ENCODE measurements at places on chromosomes 16 and 17.

DNA sequence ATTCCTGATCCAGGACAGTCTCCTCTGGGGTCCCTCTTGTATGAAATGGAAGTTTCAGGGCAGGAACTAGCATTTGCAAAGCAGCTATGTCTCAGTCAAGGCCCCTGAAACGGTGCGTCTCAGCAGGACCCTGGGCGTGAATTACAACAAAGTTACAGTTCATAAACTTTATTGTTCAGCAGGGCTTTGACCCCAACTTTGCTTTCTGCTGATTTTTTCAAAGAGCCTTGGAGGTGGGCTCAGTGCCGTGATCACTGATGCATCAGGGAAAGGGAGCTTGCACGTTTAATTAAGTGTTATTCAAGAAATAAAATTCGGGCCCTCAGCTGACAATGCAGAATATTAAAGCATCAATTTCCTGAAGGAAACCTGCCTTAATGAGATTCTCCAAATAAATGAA lies 260.1 kb upstream of the C16orf82 start:
- H3K27me3 ChIP-seq, result no peaks in the 10 kb centered on the region
- no peaks in the 10 kb centered on the region for H3K36me3 ChIP-seq
- H3K4me1 ChIP-seq, result no peaks in the 10 kb centered on the region
- no peak overlapping the region for H3K4me3 ChIP-seq
- no peak for DNase-seq

- peaks cover 74% of the 10 kb centered on the region for H3K36me3 ChIP-seq
- H3K4me3 ChIP-seq, result no peak overlapping the region
- DNase-seq, result peak; percentile 73
- peaks cover 13% of the 10 kb centered on the region for H3K4me1 ChIP-seq
These were observed 10.3 kb upstream of the SAMD14 start for GRCh38 chr17:50139950-50140885.

- H3K27me3 ChIP-seq, result no peaks in the 10 kb centered on the region
- H3K36me3 ChIP-seq, result peaks cover 49% of the 10 kb centered on the region
- DNase-seq, result no peak
These were observed 2.1 kb upstream of the UNC119 start for GRCh38 chr17:28554565-28554964.

GRCh38 chr16:31184888-31185287 lies 4.9 kb downstream of the FUS start:
- H3K4me1 ChIP-seq, result peaks cover 26% of the 10 kb centered on the region
- no peak for DNase-seq
- H3K27me3 ChIP-seq, result no peaks in the 10 kb centered on the region
- peaks cover 96% of the 10 kb centered on the region for H3K36me3 ChIP-seq

- H3K27ac ChIP-seq, result no peak overlapping the region
- no peak for DNase-seq
- no peaks in the 10 kb centered on the region for H3K4me1 ChIP-seq
- no peak overlapping the region for H3K4me3 ChIP-seq
These were observed 114.1 kb downstream of the SPAG9 start for GRCh38 chr17:51006601-51007000.

GRCh38 chr17:76238847-76239537 lies 1.3 kb downstream of the RNF157 start:
- DNase-seq, result no peak
- H3K36me3 ChIP-seq, result no peaks in the 10 kb centered on the region
- H3K27ac ChIP-seq, result no peak overlapping the region
- H3K27me3 ChIP-seq, result peaks cover 10% of the 10 kb centered on the region
- peaks cover 6% of the 10 kb centered on the region for H3K4me1 ChIP-seq

DNA sequence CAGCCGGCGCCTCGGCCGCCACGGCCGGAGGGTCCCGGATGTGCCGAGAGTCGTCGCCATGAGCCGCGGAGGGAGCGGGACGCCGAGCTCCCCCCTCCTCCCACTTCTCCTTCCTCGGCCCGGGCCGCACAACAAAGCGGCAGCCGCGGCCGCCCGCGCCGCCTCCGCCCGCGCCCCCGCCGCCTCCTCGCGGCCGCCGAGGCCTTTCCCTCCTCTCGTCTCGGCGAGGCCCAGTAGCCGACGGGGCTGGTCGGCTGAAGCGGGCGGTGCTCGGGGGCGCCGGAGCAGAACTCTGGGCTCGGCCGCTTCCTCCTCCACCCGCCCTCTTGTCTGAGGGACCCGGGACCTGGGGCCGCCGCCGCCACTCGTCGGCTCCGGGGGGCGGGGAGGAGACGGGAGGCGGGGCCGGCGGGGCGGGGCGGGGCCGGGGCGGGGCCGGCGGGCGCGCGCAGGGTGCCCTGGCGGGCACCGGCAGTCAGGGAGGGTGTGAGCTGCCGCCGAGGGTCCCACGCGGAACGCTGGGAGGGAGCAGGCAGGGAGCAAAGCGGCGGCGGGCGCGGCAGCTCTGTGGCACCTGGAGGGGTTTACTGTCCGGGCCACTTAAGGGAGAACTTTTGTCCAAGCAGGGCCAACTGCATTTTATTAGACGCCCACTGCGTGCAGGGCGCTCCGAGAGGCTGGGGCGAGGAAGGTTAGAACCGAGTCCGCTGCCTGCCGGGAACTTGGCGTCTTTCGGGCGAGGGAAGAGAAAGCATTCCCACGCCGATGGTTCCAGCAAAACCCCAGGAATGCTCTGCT lies at the start of gene SMURF2:
SMURF2 (minus strand) TSS at position 332 of the 798 bp plus-strand sequence. CDS start 427 bp downstream, outside the sequence.
- peak within 1 kb of the TSS; percentile 97 for H3K27ac ChIP-seq
- peaks cover 24% of the 10 kb centered on the region for H3K4me1 ChIP-seq
- peaks cover 9% of the 10 kb centered on the region for H3K36me3 ChIP-seq
- DNase-seq, result peak; percentile 74
- H3K27me3 ChIP-seq, result no peaks in the 10 kb centered on the region

- peaks cover under 1% of the 10 kb centered on the region for H3K36me3 ChIP-seq
- H3K4me1 ChIP-seq, result peaks cover 5% of the 10 kb centered on the region
- DNase-seq, result peak; percentile 73
- no peak overlapping the region for H3K4me3 ChIP-seq
These were observed 647.7 kb upstream of the SOX9 start for GRCh38 chr17:71472809-71473789.

DNA sequence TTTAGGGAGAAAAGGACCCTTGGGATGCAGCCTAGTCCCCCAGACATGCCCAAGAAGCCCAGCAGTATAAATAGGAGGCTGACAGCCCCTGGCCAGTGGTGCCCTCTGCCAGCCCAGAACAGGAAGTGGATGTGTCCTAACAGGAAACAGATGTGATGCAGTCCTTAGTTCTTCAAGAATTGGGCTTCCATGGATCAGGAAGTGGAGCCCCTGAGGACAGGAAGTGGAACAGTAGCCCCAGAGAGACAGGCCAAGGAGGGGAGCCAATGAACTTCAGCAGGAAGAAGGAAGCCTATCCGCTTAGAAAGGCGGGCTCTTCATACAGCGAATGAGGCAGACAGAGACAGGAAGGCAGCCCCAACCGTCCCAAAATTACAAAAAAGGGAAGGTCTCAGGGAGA lies 7.2 kb downstream of the CTF1 start:
- H3K27me3 ChIP-seq, result no peaks in the 10 kb centered on the region
- DNase-seq, result no peak
- H3K4me3 ChIP-seq, result no peak overlapping the region
- H3K36me3 ChIP-seq, result no peaks in the 10 kb centered on the region
- H3K27ac ChIP-seq, result no peak overlapping the region

Measured in MCF 10A (cell line).